ACHN (cell line): ENCODE measurements at places on chromosomes 13 and 19.
A peak's percentile ranks its signal among the peaks of the same experiment; 100 is the strongest.

- DNase-seq: no peak
Observed at GRCh38 chr13:48585456-48585840, 52.6 kb upstream of the RCBTB2 start.

DNA sequence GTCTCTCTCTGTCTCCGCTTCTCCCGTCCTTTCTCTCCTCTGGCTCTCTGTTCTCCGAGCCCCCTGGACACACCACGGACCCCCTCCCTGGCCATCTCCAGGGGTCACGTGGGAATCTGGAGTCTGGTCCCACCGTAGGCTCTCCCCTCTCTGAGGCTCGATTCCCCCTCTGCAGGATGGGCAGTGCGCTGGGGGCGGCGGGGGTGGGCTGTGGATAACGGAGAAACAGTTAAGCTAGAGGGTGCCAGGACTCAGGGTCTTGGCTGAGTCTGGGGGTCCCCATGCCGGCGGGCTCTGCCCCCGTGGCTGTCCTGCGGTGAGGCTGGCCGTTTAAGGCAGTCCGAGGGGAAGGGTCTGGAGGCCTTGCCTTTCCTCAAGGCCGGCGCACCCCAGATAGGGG is 462 bp upstream of the MEIS3 start:
- no peak for DNase-seq

GRCh38 chr19:33580645-33581037 is 41.1 kb upstream of the CHST8 start:
- DNase-seq: no peak

- DNase-seq: peak; percentile 8
Observed at GRCh38 chr13:29922896-29923295, 72.5 kb upstream of the UBL3 start.

GRCh38 chr13:46124531-46124966 is 19.7 kb upstream of the CPB2 start:
- no peak for DNase-seq

GRCh38 chr13:36862002-36862685 is 43.1 kb downstream of the RFXAP start:
- DNase-seq: no peak

DNA sequence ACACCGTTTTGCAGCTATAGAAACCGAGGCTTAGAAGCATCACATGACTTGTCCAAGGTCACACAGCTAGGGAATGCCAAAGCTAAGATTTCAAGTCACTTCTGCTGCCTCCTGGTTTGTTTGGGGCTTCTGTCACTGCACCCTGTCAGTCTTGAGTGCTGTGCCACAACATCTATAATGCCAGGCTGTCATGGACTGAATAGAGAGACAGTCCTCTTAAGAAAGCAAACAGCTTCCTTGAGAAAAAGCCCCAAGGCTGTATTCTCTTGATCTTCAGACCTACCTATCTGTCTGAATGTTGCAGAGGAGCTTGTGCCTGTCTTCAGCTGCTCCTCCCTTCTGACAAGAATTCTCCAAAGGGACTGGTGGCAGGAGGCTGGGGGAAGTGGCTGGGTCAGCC is 81.6 kb downstream of the OLFM4 start:
- no peak for DNase-seq

- DNase-seq: peak; percentile 99
Observed at GRCh38 chr19:5622465-5623396, at the start of the genes SAFB and SAFB2. TSS of gene SAFB (plus strand) at chr19:5623083. CDS start at chr19:5623206, 123 bp downstream. TSS of gene SAFB2 (minus strand) at chr19:5622776. CDS start at chr19:5622715, 61 bp downstream.

- DNase-seq: no peak
Observed at GRCh38 chr13:39688699-39689405, 33.4 kb downstream of the COG6 start.

- DNase-seq: peak; percentile 93
Observed at GRCh38 chr13:80341101-80341755, at the start of gene SPRY2. TSS of gene SPRY2 (minus strand) at chr13:80341126. CDS start at chr13:80337705, 3,421 bp downstream.

- DNase-seq: no peak
Observed at GRCh38 chr13:114230575-114230974, 4.1 kb upstream of the CDC16 start.

GRCh38 chr19:45153339-45154063 is 7.3 kb downstream of the NKPD1 start:
- no peak for DNase-seq

DNA sequence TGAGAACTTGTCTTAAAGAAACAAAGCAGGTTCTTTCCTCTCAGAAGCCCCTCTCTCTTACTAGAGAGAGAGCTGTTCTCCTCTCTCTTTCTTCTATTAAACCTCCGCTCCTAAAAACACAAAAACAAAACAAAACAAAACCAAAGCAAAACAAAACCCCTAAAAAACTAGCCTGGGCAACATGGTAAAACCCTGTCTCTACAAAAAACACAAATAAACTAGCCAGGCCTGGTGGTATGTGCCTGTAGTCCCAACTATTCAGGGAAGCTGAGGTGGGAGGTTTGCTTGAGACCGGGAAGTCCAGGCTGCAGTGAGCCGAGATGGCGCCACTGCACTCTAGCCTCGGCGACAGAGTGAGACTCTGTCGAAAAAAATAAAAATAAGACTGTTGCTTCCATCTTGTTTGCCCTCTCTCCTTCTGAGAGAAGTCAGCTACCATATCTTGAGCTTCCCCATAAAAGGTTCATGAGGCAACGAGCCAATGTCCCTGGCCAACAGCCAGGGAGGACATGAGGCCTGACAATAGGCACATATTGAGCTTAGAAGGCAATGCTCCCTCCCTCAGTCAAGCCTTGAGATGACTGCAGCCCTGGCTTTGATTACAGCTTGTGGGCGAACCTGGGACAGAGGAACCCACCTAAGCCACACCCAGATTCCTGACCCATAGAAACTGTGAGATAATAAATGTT is 17.5 kb upstream of the FLT3 start:
- no peak for DNase-seq

DNA sequence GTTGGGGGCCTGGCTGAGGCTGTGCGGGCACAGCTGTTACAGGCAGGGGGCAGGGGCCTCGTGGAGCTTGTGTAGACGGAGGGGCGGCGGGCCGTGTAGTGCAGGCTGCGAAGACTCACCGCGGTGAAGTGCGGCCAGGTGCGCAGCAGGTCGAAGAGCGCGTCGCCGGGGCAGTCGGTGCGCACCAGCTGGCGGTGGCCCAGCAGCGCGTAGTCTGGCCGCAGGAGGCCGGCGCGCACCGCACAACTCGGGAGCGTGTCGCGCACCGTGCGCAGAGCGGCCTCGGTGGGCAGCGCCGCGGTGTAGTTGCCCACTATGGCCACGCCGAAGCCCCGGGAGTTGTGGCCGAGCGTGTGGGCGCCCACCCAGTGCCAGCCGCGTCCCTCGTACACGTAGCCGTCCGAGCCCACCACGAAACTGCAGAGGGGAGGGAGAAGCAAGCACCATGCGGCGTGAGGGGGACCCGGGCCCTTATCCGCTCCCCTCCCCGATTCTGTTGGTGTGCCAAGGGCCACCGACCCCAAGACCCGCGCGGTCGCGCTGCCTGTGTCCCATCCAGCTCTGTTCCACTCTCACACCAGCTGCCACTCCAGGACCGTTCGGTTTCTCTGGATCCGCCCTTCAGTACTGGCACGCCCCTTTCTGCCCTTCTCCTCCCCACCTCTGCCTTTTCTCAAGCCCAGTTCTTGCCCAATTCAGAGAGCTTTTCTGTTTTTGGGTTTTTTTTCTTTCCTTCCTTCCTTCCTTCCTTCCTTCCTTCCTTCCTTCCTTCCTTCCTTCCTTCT is 5.4 kb upstream of the RASAL3 start:
- no peak for DNase-seq

DNA sequence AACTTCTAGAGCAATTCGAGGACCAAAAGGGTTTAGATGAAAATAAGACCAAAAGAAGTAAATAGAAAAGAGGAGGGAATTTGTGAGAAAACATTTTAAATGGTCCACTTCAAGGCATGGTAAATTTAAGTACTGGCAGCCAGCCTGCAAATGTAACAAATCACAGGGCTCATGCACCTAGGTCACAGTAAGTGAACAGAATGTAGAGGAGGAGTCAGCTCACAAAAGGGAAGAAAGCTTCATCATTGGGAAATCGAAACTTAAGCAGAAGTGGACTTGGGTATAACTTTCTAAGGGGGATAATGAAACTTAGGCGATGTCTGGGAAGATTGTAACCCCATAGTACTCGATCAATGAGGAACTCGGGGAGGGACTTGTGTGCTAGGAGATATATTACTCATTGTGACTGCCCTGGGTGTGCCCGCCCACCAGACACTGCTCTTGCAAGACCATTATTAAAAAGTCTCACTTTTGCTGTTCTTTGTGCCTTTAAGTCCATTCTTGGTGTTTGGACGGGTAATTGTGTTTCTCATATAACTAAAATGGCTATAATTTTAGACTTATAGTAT is 1053.6 kb upstream of the MIR17HG start:
- DNase-seq: no peak

DNA sequence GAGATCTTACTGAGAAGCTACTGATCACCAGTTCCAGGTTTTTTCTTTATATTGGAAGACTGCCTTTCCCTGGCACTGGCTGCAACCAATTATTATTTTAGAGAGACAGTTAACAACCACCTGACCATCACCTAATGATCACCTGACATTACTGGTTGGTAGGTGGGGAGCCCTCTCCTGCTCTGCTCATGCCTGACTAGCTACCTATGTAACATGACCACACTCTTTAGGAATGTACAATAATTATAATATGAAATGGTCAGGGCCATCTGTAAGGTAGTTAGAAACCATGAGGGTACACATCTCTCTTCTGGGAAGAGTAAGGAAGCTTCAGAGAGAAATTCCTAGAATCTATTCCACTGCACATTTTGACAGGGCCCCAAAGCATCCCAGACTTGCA is 59.0 kb upstream of the SCEL start:
- DNase-seq: no peak

DNA sequence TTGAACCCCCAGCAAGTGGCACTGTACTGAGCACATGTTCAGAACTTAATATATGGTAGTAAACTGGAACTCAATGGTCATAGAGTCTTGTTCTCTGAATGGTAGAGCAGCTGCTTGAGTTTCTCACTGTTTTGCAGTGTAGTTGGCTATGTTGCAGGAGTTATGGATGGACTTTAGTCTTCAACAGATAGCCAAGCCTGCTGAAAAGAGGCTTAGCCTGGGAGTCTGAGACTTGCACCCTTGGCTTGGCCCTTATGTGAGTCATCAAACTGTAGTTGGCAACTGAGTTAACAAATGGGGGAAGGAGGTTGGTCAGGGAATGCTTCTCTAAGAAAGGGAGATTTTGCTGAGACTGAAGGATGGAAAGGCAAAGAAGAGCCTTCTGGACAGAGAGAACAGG is 62.5 kb downstream of the C13orf42 start:
- no peak for DNase-seq

DNA sequence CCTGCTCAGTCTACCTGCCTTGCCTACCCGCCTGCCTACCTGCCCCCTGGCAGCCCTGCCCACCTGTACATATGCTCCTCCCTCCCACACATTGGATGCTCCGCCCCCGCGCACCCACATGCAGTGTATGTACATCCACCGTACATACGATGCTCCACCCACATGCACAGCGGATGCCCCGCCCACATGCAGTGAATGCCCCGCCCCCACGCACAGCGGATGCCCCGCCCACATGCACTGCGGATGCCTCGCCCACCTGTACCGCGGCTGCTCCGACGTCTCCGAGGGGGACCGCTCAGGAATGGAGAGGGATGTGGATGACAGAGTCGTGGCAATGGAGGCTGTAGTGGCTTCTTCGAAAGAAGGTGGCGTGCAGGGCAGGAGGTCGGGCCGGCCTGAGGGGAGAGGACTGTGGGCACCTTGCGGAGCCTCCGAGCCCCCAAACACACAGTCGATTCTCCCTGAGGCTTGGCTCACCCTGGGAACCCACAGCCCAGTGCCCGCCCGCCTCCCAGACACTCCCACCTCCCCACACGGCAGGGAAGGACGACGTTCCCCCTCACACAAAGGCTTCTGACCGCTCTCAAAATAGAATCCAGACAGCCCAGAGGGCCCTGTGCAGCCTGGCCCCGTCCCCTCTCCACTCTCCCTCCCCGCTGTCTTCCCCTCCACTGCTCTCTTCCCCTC is 16.5 kb upstream of the CACTIN start:
- DNase-seq: no peak

DNA sequence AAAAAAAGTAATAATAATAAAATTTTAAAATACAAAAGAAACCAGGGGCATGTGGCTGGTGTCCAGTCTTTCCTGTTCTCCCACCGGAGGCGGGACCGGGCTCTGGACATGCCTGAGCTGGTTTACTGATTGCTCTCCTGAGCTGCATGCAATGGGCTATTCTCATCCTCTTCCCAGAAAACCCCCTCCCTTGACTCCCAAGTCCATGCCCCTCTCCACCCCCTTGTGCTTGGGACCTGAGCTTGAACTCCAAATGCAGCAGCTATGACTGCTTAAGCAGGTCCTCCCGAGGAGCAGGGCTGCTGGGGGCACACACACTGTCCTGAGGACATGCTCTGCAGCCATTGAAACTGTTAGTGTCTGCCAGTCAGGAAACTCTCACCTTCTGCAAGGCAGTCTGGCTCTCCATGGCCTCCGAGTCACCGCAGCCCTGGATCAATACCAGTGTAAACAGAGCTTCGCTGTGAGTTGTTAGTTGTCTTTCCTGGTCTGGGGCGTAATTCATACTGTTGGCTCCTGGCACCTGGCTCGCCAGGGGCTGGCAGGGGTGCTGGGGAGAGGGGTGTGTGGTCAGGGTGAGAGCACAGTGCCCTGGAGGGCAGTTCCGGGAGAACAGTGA is 41.6 kb upstream of the CHST8 start:
- no peak for DNase-seq

DNA sequence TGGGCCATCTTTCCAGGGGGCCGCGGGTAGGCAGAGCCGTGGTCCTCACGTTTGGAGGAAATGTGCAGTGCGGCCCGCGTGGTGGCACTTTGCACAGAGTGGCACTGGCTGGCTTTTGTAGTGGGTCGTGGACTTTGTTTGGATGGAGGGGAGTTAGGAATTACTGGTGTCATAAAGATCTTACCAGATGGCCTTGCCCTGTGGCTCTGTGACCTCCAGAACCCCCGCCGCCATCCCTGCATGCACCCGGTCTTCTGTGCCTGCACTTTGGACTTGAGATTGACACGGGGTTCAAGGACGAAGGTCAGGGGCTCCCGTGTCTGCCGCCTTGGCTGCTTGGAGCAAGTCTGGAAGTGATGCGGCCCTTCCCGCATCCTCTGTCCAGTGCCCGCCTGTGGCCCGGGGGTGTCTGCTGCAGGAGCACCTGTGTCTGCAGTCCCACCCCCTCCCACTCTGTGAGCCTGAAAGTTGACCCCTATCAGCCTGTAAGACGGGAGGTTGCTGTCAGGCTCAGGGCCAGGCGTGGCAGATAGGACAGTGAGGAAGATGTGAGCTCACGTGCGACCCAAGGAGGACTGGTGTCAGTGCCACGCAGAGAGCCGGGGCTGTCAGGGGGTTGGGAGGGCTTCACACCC is 2.2 kb downstream of the GNA11 start:
- no peak for DNase-seq
